Left kidney (tissue), 8 donors: ENCODE measurements at places on chromosomes 6 and 20. TPM values are rescaled to one million over a fixed set of nuclear protein-coding genes. Genes with fewer than 3 reads are reported as not detected.
A peak's percentile ranks its signal among the peaks of the same experiment; 100 is the strongest.

The DEFB132 gene
- polyA plus RNA-seq: 0.07 TPM

The PPDPF gene
- polyA plus RNA-seq: 118 TPM

The THBD gene
- polyA plus RNA-seq: 4.2 TPM

The SLCO4A1 gene
- 2.0 TPM for polyA plus RNA-seq

The GSTA3 gene
- 0.52 TPM for polyA plus RNA-seq

GRCh38 chr6:11964729-11965335 is 47.3 kb upstream of the HIVEP1 start:
- no peak for DNase-seq

- DNase-seq: no peak
Measured at GRCh38 chr6:15544321-15544900, 118.4 kb downstream of the DTNBP1 start.

DNA sequence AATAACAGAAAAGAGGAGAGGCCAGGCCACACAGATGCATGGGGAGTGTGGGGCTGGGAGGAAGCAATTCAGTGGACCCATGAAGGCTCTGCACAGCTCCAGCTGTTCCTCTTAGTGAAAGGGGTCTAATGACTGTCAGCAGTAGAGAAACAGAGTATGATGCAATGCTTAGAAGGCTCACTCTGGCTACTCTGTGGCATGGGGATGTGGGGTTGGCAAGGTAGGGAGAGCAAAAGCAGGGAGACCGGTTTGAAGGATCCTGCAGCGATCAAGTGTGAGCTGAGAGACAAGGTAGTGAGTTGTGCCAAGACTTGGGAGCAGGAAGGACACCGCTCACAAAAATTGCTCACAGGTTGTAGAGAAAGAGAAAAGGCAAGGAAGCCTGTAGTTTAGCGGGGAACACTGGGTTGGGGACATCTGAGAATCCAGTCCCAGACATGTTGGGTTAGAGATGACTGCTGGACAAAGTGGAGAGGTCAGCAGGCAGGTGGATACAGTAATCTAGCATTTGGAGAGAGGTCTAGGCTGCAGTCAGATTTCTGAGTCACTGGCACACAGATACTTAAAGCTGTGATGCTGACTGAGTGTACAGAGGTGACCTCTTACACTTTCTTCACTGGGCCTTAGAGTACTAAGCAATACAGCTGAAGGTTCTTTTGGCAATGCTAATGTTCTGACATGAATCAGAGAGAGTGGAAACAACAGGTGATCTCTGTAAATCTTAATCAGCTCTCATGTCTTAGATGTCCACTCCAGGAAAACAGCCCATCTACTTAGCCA is 27.1 kb downstream of the NAPB start:
- DNase-seq: no peak

DNA sequence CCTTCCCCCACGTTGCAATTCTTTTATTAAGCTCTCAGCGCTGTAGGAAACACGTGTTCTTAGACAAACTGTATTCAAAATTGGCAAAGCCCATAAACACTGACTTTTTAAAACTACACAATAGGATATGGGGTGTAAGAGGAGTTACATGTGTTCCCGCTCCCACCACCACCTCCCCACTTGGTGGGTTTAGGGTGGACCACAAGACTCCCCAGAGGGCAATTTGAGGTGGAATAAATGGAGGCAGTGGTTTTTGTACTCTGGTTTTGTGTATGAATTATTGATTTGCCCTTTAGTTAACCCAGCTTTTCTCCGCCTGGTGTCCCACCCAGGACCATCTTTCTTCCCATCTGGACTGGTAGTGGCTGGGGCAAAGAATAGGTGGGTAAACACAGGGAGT is 3.7 kb downstream of the UQCC2 start:
- DNase-seq: no peak

DNA sequence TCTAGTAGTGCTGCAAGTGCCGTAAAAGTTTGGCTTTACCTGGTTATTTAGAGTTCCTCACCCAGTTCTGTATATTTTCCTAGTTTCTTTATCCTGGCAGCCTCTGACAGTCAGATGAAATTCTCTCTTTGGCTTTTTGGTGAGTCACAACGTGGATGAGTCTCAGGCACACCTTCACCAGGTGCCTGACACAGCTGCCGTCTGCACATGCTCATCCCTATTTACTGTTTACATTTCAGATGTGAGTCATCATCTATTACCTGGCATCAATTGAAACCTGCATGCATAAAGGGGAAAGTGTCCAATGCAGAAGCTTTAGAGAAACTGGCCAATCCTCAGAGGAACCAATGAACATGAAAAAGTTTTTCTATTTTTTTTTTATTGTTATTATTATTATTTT is 33.3 kb upstream of the ADGRF4 start:
- DNase-seq: no peak

- DNase-seq: no peak
Measured at GRCh38 chr6:10250655-10251220, 164.1 kb downstream of the TFAP2A start.

- DNase-seq: no peak
Measured at GRCh38 chr6:1856381-1856780, 246.7 kb downstream of the FOXC1 start.

GRCh38 chr6:140370441-140370840 is 996.0 kb upstream of the CITED2 start:
- no peak for DNase-seq

GRCh38 chr6:35343092-35343834 is 905 bp downstream of the PPARD start:
- DNase-seq: no peak

- DNase-seq: no peak
Measured at GRCh38 chr6:9937031-9937763, 477.7 kb downstream of the TFAP2A start.

DNA sequence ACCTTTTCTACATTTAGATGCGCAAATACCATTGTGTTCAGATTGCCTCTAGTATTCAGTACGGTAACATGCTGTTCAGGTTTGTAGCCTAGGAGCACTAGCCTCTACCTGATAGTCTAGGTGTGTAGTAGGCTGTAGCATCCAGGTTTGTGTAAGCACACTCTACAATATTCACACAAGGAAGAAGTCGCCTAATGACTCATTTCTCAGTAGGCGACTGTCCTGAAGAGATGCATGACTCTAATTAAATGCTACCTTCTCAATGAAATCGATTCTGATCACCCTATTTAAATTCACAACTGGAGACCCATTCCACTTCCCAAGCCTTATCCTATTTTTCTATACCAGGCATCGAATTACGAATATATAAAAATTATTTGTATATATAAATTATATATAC is 1.3 kb downstream of the MCUR1 start:
- DNase-seq: no peak

DNA sequence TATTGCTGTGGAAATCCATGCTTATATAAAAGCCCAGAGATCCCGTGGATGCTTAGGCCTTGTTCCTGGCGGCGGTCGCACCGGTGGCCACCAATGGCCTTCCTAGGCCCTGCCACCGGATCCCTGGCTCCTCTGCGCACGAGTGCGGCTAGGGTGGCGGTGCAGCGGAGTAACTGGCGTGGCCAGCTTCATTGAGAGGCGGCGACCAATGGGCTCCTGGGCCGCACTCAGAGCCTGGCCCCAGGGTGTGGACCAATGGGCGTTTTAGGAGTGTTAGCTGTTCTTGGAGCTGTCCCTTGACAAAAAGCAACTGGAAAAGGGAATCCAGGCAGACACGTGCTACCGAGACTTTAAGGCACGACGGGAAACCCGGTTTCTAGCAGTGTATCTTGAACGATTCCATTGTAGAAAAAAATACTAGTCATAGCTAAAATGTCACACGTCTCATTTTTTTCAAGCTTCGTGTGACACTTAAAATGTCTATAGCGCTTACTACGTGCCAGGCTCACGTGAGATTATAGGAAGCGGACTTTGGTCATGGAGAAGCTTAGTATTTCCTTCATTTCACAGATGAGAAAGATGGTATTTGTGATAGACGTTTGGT is 1.7 kb downstream of the AMD1 start:
- peak; percentile 86 for DNase-seq
